ENCODE measurements at places on chromosomes 6 and 20. TPM values are rescaled to one million over a fixed set of nuclear protein-coding genes. Genes with fewer than 3 reads are reported as not detected.

ECI2 gene
- polyA plus RNA-seq: 88.6 TPM

MRAP2 gene
- 3.2 TPM for polyA plus RNA-seq

CD24 gene
- 1,014 TPM for polyA plus RNA-seq

NXT1 gene
- polyA plus RNA-seq: 17.4 TPM

EEF1A2 gene
- polyA plus RNA-seq: 1.3 TPM

DNAH8 gene
- polyA plus RNA-seq: 0.57 TPM

SCGN gene
- polyA plus RNA-seq: 0.24 TPM

RWDD1 gene
- 80.6 TPM for polyA plus RNA-seq

NKX2-2 gene
- polyA plus RNA-seq: not detected

OLIG3 gene
- polyA plus RNA-seq: not detected

DNA sequence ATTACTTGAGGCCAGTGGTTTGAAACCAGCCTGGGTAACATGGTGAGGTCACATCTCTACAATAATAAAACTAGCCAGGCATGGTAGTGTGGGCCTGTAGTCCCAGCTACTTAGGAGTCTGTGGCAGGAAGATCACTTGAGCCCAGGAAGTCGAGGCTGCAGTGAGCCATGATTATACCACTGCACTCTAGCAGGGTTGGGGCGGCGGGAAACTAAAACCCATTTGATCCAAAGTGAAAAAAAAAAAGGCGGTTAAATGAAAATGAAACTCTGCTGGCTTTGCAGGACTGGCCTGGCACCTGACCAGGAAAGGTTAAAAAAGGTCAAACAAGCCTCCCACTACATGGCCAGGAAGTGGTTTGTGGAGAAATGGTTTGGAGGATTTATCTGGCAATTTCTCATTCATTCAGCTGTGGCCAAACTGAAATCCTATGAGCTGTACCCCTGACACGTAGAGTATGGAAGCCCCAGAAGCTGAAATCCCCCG is 36.6 kb downstream of the MTRES1 start:
- DNase-seq: no peak

GRCh38 chr20:20214757-20215275 is 153.1 kb upstream of the INSM1 start:
- DNase-seq: no peak

GRCh38 chr20:420721-421574 is 12.8 kb downstream of the RBCK1 start:
- DNase-seq: no peak

GRCh38 chr6:44645276-44645675 is 257.8 kb downstream of the CDC5L start:
- no peak for DNase-seq

GRCh38 chr6:37477656-37478435 is 21.8 kb downstream of the CCDC167 start:
- DNase-seq: no peak

- no peak for DNase-seq
Observed at GRCh38 chr6:169701311-169701953, 397 bp downstream of the WDR27 start.

- DNase-seq: no peak
Observed at GRCh38 chr20:49386848-49387580, 95.5 kb downstream of the KCNB1 start.

DNA sequence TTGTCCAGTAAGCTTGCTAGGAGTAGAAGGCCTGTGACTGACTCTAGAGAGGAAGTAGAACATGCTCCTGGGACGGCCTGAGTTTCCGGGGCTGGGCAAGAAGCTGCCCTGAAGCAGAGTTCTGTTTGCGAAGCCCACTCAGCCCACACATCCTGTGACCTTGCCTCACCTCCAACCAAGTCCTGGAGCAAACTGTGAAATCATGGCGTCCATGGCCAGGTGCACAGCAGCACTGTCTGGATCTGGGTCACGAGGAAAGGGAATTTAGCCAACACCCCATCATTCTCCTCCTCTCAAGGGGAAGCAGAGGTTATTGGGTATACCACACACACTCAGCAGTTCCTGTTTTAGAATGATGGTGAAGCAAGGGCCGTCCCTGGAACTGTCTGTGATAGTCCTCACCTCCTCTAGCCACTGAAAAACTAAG is 87.5 kb downstream of the CRYBG1 start:
- DNase-seq: no peak

DNA sequence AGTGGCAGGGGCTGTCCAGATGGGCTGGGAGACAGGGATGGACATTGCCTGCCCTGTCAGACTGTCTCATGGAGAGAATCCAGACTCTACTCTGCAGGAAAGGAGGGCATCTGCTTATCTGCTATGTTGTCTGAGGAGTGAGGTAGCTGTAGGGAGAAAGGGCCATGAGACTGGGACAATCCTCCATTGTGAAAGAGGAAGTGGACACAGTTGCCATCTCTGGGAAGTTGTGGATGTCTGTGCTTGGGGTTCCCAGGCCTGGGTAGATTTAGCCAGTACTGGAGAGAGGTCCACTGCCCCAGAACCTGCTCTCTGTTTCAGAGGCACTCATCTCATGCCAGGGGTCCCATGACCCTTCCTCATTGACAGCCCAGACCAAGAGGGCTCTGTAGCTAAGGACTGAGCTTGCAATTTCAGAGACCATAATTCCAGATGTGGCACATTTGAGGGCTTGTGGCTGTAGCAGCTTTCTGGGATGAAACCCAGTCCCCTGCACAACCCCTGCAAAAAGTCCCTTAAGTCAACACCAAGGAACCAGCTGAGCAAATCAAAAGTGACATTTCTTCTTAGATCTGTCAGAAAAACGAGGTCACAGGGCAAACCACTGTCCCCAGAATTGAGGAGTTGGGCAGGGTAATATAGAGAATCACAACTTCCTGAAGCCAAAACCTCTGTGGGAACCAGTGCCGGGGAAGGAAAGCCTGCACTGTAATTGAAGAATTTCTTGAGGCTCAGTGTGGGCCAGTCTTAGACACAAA is 4.1 kb upstream of the SIRPG start:
- no peak for DNase-seq

- no peak for DNase-seq
Observed at GRCh38 chr20:61434341-61434781, 182.3 kb downstream of the CDH4 start.

DNA sequence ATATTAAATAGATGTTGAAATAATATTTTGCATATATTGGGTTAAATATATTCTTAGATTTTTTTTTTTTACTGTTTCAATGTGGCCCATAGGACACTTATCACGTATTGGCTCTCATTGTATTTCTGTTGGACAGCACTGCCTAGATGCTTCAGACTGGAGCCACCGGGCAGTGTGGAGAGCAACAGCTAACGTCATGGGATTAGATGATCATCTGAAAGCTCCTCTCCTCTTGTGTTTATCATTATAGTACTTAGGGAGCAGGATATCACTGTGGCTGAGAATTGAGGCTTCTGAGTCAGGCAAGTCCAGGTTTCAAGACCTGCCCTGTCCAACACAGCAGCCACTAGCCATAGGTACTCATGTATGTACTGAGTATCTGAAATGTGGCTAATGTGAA is 87.4 kb downstream of the ZHX3 start:
- DNase-seq: no peak

- no peak for DNase-seq
Observed at GRCh38 chr20:63375438-63375837, 14.3 kb upstream of the CHRNA4 start.

- no peak for DNase-seq
Observed at GRCh38 chr6:28553986-28554881, 28.6 kb downstream of the GPX5 start.

DNA sequence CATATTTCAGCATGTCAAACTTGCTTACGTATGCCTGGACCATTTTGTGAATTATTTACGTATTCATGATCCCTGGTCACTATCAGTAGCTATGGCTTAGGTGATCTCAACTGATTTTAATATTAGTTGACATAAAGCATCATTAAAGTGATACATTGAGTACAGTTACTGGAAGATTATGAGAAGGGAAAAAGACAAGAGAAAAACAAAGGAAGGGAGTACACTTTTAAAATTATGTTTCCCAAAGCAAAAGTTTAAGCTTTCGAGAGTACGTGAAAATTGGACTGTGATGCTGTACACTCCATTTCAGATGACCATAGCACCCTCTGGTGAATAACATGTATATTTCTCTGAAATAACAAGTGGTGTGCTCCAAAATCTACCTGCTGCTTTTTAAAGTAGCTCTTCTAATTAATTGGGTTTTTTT is 215.0 kb upstream of the HSF2 start:
- no peak for DNase-seq

- DNase-seq: no peak
Observed at GRCh38 chr6:156600678-156601077, 176.5 kb upstream of the ARID1B start.

DNA sequence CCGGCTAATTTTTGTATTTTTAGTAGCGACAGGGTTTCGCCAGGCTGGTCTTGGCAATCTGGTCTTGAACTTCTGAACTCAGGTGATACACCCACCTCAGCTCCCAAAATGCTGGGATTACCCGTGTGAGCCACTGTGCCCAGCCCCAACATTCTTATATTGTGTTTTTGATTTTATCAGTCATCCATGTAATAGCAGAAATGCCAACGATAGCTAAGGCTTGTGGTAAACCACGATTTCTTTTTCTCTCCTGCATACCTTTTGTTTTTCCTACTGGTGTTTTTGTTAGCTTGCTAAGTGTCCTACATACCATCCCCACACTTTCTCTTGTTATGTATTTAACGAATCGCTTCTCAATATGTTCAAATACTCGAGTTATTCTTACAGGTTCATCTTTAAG is 12.1 kb downstream of the PHACTR2 start:
- DNase-seq: no peak

DNA sequence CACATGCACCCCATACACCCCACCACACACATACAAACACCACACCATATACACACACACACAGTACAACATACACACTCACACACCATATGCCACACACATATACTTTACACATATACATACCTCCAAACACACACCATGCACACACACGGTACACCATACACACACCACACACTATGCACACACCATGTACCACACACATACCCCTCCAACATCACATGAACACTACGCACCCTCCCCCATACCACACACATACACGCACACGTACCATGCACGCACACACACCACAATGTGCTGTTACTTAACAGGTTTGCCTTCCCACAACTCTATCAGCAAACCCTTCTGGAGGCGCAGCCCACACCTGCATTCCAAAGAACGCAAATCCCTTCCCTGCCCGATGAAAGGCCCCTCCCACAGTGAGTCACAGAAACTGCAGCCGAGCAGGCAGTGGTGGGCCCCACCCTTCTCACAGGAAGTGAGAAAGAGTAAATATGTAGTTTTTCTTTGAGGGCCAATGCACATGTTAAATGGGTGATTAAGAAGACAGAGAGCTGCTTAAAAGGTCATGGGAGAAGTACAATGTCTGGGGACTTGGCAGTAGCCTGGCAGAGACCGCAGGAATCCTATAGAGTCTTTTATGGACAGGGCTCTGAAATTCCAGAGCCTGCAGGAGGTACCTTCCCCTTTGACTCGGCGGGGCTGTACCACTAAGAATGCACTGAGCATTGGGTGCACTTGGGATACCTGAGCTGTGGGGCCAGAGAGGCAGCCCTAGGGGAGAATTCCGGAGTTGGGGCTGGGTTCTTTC is 34.1 kb upstream of the EZR start:
- DNase-seq: no peak

DNA sequence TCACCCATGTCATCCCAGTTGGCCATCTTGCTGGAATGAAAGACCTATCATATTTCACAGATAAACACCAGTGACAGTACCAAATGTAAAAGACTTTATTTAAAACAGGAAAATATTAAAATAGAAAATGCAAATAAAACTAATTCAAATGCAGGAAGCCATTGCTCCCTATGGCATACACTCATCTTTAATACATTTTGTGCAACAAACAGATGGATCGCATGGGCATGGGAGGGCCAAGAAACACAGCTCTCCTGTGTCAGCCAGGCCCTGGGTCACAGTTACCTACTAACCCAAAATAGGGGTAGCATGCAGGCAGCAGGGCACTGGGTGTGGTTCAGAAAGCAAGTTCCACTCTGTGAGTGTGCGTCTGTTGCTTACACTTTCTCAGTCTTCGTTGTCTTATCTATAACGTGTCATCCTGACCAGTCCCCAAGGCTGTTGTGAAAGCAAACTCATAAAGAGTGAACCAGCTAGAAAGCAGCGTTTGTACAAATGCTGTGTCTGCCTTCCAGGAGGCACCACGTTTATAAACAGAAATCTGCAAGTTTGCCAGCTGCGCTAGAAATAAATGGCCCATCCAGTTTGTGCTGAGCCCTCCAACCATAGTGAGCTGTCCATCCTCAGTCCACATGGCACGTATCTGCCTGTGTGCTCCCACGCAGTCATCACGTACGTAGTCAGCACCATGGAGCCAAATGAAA is 180.5 kb downstream of the SYNDIG1 start:
- no peak for DNase-seq

DNA sequence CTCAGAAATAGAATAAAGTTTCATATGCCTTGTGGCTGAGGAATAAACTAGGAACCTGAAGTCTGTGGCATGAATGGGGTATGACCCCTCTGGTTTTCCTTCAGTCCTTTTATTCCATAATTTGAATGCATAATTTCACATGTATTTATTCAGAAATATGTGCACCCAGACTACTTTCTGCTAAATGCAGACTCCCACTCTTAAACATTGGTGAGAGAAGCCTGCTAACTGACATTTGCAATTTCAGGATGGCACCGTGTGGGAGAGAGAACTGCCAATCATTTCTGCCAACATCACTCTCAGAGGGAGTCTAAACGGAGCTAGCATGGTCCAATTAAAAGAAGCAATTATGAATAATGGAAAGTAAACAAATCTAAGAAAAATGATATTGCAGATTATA is 141.3 kb downstream of the ADGRB3 start:
- DNase-seq: no peak

GRCh38 chr20:55776176-55776575 is 229.1 kb downstream of the CBLN4 start:
- no peak for DNase-seq

DNA sequence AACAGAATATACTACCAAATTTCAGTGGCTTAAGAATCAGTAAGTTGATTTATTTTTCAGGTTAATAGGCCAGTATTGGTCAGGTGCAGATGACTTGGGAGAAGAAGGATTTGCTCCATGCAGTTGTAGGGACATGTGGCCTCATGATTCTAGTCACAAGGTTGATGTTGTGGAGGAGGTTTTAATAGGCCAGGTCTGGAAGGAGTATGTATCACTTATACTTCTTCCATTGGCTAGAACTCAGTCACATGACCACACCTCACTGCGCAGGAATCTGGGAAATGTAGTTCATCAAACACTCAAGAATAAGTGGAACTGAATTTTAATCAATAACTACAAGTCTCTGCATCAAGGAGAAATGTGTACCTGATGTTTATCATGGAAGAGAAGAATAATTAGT is 281.5 kb upstream of the QKI start:
- no peak for DNase-seq

GRCh38 chr6:106446287-106446885 is 85.9 kb downstream of the CRYBG1 start:
- DNase-seq: no peak

DNA sequence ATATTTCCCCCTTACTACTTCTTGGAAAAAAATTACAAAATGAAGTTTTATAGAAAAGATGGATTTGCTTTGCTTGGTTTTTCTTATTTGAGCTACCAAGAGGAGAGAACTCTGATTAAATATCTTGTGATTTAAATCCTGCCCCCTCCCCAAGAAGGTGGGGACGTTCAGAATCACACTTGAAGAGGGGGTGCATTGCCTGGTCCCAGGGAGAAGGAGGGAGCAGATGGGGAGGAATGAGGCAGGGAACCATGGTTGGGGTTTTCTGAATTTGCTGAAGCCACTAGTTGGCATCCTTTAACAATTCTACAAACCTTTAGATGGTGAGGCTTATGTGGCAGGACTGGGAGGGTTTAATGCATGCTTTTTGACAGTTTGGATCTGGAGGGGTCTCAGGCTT is 5.5 kb downstream of the PCK1 start:
- DNase-seq: no peak

All from left renal cortex interstitium (tissue), 4 donors.